Renal cortex interstitium (tissue), 15 donors: ENCODE measurements at places on chromosomes 4 and X. TPM values are rescaled to one million over a fixed set of nuclear protein-coding genes. Genes with fewer than 3 reads are reported as not detected.

GRCh38 chrX:19592952-19593351, 77.6 kb upstream of the MAP3K15 start:
- no peak for DNase-seq

- DNase-seq: no peak
These were observed 1.2 kb downstream of the TMEM255A start for GRCh38 chrX:120309873-120310705.

DNA sequence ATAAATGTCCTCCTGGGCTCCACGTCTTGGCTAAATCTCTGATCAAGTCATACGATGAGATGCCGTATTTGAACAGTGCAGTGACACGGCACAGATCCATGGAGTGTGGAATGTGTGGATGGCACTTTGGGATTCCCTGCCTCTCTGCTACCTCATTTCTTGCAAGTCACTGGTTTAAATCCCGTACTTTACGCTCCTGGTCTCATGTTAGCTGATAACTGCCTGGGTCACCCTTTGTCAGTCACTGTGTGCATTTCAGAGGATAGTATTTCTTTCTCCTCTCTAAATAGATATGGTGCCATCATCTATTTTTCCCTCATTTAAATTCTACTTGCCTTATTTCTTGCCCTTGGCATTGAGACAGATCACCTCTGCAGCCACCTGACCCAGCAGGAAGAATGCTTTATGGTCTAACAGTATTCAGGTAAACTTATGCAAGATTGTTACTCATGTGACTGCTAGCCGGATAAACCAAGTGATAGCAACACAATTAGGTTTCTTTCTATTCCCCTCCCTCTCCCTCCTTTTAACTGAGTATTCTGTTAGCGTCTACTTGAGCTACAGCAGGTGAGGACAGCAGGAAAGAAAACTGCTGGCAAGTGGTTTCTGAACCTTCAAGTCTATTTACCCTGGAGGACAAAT, 2.8 kb downstream of the EGF start:
- no peak for DNase-seq

Gene RXFP1
- 0.56 TPM for polyA plus RNA-seq

Gene PTPN13
- polyA plus RNA-seq: 115 TPM

Gene HPGDS
- 4.0 TPM for polyA plus RNA-seq
